ENCODE measurements at places on chromosomes 4 and X.
A peak's percentile ranks its signal among the peaks of the same experiment; 100 is the strongest.

- no peak for DNase-seq
Observed at GRCh38 chr4:53702334-53703266, 111.3 kb upstream of the LNX1 start.

- no peak for DNase-seq
Observed at GRCh38 chrX:124212622-124213021, 119.8 kb upstream of the TEX13D start.

DNA sequence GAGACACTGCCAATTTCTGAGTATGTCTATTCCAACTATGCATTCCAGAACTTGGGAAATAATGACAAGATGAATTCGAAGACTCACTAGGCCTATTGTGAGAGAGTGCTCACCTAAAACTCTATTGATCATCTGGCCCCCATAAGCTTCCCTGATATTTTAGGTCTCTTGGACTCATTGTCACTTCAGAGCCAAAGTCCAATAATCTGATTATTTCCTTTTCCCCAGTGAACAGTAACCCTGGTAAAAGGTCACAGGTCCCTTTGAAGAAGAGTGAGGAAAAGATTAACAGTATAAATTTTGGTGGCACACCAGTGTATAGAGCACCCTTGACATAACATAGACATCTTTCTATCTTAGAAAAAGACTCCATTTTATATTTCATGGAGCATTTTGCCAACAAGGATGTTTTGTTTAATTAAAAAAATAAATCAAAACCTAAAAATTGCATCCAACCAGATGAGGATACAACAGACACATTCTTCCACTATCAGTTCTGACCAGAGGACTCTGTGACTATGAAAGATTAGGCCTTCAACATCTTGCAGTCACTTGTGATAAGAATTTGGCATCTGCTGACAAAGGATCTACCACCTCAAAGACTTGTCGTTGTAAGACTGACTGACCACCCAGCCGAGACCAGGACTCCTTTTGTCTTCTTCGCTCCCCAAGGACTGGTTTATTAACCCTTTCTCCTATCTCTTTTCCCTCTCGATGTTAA is 191.9 kb downstream of the MAB21L2 start:
- no peak for DNase-seq

DNA sequence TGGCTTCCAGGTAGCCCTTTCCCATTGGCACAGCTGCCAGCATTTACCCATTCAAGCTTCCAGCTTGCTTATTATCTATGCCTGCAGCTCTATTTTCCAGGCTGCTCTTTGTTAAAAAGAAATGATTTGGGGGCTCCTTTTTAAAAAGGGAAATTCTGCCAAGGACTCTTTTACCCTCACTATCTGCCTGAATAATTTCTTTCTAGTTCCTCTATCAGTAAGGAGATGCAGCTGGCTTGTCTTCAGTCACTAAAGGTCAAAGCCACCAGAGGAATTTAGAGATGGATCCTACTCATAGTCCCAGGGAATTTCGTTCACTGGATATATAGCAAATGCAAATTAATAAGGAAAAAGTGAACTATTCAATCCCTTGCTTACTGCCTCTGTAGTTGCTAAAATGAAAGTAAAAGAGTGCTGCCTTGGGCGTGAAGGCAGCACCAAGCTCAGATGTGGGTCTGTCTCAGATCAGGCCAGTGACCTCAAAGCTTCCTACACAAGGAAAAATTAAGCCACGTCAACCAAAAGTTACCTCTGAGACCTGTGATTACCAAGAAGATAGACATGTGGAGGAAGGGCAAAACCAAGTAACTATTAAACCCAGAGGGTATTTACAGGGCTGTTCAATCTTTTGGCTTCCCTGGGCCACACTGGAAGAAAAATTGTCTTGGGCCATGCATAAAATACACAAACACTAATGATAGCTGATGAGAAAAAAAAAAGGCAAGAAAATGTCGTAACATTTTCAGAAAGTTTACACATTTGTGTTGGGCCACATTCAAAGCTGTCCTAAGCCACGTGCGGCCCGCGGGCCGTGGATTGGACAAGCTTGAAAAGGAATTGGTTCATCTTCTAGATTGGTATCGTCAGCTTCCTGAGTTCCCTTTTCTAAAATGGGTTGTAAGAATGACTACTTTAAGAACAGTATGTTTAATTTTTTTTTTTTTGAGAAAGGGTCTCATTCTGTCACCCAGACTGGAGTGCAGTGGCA is 5.3 kb downstream of the ARSF start:
- DNase-seq = no peak

DNA sequence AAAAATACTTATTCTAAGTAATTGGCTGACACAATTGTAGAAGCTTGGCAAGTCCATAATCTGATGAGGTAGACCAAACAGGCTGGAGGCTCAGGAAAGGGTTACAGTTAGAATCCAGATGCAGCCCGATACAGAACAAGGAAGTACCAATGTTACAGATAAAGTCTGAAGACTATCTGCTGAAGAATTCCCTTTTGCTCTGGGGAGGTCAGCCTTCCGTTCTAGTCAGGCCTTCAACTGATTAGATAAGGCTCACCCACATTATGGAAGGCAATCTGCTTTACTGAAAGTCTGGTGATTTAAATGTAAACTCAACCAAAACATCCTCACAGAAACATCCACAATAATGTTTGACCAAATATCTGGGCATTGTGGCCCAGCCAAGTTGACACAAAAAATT is 7.4 kb upstream of the DYNLT3 start:
- DNase-seq = no peak

DNA sequence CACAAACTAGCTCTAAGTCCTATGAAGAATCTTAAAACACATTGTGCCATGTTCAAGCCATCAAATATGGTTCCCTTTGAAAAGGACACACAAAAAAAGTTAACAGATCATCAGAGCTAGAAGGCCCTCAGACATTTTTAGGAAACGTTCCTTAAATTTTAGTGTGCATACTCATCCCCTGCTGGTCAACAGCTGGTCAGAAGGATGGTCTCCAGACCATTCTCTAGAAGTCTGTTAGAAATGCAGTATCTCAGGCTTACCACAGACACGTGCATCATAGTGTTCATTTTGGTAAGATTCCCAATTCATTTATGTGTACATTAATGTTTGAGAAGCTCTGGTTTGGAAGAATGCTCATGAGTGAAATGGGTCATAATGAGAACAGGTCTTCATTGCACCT is 523.1 kb downstream of the INPP4B start:
- no peak for DNase-seq

DNA sequence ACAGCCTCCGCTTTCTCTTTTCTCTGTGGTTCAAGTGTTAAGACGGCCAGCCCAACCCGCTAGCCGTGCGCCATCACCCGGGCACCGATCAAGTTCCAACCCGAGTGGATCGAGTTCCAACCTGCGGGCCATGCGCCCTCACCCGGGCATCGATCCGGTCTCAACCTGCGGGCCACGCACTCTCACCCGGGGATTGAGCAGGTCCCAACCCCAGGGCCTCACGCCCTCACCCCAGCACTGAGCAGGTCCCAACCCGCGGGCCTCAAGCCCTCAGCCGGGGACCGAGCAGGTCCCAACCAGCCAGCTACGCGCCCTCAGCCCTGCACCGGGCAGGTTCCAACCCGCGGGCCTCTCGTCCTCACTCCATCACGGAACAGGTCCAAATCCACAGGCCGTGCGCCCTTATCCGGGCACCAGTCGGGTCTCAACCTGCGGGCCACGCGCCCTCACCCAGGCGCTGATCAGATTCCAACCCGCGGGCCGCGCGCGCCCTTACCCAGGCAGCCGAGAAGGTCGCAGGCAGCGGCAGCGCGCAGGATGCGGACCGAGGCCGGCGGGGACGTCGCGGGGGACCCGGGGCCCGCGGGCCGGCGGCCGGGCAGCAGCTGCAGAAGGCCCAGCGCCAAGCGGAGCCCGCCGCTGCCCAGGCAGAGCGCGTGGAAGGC is 443 bp downstream of the GPR143 start:
- no peak for DNase-seq

- DNase-seq = no peak
Observed at GRCh38 chr4:8768357-8768999, 103.2 kb downstream of the HMX1 start.

- DNase-seq = no peak
Observed at GRCh38 chrX:7926501-7926900, 712 bp downstream of the PNPLA4 start.

DNA sequence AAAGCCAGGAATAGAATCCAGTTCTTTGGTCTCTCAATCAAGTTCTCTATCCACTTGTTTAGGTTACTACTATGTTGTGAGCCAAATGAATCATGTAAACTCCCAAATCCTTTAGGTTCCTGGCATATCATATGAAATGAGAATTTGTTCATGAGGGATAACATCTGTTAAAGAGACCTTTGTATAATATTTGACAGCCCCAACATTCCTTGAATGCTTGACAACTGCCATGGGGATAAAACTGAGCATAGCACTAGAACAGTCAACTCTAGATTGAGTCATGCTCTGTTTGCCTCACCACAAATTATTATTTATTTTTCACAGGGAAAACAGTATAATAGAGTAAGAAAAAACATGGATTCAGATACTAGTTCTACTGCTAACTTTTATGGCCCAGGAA is 93.3 kb downstream of the NAA11 start:
- DNase-seq = no peak

DNA sequence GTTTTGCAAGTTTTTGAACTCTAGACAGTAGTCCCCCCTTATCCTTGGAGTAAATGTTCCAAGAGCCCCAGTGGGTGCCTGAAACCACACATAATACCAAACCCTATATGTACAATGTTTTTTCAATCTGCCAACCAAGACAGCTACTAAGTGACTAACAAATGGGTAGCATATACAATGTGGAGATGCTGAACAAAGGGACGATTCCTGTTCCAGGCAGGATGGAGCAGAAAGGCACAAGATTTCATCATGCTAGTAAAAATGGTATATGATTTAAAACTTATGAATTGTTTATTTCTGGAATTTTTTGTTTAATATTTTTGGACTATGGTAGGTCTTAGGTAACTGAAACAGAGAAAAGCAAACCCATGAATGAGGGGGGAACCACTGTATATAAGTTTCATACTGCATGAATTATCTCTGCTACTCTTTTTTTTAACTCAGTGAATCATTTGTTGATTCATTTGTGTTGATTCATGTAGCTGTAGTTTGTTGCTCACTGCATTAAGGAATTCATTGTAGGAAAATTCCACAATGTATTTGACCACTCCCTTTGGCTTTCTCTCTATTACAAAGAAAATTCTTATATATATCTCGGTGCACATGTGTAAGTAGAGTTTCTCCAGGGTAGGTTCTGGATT is 21.9 kb upstream of the ANXA3 start:
- no peak for DNase-seq

GRCh38 chrX:148562846-148563245 is 62.4 kb downstream of the AFF2 start:
- no peak for DNase-seq

DNA sequence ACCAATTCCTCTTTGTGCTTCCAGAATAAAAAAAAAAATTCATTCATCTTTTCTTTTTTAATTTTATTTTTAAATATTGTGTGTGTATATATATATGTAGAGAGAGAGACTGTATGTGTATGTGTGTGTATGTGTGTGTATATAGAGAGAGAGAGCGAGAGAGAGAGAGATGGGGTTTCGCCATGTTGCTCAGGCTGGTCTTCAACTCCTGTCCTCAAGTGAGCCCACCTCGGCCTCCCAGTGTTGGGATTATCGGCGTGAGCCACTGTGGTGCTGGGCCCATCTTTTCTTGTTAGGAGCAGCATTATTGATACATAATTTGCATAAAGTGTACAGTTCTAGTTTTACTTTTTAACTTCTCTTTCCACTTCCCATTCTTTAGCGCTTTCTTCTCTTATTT is 33.6 kb downstream of the KDM6A start:
- DNase-seq = no peak

DNA sequence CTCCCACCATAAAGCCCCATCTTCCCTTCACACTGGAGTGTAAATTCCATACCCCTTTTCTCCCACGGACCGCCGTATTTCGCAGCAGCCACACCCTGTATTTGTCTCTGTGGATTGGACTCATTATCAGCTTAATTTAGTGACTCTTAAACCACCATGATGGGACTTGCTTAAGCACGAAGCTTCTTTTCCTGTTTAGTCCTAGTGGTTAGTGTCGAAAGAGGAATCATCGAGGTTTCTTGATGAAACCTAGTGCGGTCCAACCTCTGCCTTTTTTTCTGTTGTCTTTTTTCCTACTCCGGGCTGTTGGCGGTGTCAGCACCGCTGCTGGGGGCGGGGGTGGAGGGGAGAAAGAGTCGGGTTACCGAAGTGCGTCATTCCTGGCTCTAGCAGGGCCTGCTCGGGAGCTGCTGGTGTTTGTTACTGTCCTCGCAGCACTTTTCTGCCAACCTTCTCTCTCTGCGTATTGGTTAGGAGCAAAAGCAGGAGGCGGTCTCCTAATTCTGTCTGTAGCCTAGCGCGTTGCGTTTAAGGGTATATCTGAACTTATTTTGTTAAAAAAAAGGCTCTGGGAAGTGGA is 1.4 kb downstream of the STAG2 start:
- peak; percentile 64 for DNase-seq

DNA sequence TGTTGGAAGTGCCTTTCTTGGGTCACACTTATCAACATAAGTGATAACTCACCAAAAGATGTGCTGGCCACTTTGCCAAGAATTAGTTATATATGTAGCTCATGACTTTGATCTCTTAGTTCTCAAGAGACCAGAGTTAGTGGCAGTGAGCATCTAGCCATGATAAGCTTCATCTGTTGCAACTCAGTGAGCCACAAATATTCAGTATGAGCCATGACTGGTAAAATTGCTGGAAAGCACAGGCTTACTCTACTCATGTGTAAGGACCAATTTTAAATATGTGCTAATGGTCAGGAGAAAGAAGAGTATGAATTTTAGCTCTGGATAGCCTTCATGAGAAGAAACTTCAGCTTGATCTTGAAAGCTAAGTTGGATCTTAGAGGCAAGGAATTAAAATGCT is 59.4 kb upstream of the TLL1 start:
- no peak for DNase-seq

GRCh38 chrX:46477435-46477834 is 67.8 kb downstream of the ZNF674 start:
- no peak for DNase-seq

All from activated T-cell treated with anti-CD3 and anti-CD28 coated beads for 4 hours (primary cell).